Omental fat pad (tissue), 4 donors: ENCODE measurements at places on chromosomes 1 and 21. TPM values are rescaled to one million over a fixed set of nuclear protein-coding genes. Genes with fewer than 3 reads are reported as not detected.

DNA sequence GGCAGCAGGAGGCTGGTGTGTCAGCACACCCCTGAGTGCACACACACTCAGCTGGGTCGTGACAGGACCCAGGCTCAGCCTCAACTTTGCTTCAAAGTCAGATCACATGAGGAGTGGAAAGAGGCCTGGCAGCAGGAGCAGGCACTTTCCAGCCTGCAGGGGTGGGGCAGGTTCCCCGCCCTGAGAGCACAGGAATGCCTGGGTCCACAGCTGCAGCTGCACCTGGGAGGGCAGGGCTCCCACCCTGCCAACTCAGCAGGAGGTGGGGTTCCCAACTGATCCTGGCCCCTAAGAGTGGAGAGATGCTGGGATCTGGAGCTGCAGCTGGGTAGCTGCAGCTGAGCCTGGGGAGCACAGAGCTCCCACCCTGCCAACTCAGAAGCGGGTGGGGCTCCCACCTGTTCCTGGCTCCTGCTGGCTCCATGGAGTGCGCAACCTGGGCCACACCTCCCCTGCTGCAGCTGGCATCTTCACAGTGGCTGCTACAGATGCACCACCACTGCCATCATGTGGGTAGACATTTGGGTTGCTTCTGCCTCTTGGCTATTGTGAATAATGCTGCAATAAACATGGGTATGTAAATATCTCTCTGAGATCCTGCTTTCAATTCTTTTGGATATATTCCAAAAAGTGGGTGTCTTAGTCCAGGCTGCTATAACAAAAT, 415.4 kb downstream of the TTLL7 start:
- no peak for DNase-seq

DNA sequence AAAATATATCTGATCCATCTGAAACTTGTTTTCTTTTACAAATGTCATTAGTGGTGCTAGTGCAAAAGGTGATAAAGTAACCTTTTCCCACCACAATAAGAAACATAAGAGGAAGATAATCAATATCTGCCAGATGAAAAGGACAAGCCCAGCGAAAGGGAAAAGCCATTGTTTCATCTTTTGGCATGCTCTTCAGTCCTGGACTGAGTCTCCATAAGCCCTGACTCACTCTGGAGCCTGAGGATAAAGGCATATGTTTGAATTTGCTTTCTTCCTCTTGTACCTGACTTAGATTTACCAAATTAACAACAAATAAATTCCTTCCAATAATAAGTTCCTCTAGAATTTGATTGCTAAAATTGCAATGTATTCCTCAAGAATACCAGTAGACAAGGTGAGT, 13.6 kb downstream of the DNAJC11 start:
- DNase-seq = no peak

GRCh38 chr1:221149111-221149510, 269.9 kb downstream of the HLX start:
- no peak for DNase-seq

GRCh38 chr1:36248250-36248894, 24.1 kb downstream of the THRAP3 start:
- peak; percentile 36 for DNase-seq

- DNase-seq = no peak
These were observed 105.2 kb downstream of the TSEN15 start for GRCh38 chr1:184156521-184157393.

The KCNJ9 gene
- total RNA-seq = not detected

The TRIM63 gene
- 0.74 TPM for total RNA-seq

The OR11L1 gene
- total RNA-seq = not detected
